ENCODE measurements at places on chromosomes 6 and 20.

DNA sequence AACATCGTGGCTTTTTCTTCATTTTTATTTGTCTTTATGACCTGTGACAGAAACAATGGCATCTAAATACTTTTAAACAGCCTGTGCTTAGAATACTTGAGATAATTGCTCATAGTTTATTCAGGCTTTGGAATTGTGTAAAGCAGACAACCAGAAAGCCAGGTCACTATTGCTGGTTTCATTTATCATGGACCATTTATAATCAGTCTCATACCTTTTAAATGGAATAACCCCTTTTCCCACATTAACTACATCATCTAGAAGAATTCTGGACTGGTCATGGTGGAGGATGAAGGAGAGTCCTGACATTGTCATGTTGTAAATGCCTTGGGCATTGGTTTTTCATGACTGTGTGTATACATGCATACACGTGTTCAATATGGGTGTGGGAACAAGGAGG, 661.5 kb downstream of the EPM2A start:
- DNase-seq: no peak

- no peak for DNase-seq
Observed at GRCh38 chr6:129046526-129046925, 163.6 kb downstream of the LAMA2 start.

DNA sequence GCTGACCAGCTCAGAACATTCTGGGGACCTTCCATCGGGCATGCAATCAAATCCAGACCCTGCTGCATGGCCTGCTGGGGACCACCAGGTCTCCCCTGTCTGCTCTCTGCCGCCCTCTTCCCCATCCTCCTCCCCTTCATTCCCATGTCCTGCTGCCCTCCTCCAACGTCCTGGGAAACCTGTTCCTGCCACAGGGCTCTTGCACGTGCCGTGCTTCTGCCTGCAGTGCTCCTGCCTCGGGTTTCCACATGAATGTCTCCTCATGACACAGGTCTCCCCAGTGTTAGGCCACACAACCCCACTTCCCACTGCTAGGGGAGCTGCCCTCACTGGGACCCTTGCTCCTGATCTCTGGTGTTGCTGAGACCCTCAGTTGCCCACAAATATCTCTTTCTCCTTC, 37.2 kb downstream of the SULF2 start:
- no peak for DNase-seq

DNA sequence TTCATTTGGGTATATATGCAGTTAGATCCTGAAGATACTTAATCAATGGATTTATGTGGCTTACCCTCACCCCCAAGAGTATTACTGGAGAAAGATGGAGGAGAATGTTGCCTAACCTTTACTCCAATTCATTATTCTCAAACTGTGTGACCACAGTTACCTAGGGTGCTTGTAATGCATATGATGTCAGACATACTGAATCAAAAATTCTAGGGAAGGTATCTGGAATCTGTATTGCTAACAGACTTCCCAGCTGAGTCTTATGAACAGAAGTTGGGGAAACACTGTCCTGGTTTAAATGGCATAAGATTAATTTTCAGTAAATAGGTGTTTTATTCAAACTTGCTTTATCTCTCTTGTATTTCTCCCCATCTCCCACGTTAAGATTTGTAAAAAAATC, 83.9 kb downstream of the PKIB start:
- DNase-seq: no peak
